ENCODE measurements at places on chromosomes 5 and 9.

DNA sequence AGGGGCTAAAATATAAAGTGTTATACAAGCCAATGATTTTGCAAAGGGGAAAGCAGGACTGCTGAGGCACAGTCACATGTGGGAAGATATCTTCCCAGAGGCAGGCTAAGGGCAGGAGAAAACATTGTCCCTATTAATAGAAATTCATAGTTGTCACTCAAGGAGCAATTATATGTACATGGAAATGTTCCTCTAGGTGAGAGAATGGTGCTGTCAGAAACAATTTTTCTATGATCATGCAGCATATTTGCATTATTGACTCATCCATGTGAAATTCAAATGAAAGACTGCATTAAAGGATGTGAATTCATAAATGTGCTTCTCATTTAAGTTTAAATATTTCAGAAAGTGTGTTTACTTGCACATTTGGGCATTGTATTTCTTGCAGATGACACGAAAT, 775.9 kb upstream of the CDH9 start:
- DNase-seq = peak; percentile 6

DNA sequence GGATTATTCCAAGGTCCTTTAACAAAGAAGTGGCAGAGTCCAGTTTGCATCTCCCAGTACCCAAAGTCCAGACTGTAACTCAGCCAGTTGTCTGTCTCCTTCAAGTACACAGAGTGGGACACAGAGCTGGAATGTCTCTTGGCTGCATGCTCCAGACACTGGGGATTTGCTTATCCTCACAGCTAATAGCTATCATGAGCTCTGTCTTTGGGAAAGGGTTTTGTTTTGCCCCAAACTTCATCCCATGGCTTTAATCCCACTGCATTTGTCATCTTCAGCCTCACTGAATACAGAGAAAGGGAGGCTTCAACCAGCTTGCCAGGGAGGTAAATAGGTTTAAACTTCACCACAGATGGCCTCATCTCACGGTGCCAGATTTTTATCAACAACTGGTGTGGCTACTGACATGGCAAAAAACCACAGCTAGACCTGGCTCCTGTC, 412.2 kb upstream of the SLC24A2 start:
- DNase-seq = no peak

DNA sequence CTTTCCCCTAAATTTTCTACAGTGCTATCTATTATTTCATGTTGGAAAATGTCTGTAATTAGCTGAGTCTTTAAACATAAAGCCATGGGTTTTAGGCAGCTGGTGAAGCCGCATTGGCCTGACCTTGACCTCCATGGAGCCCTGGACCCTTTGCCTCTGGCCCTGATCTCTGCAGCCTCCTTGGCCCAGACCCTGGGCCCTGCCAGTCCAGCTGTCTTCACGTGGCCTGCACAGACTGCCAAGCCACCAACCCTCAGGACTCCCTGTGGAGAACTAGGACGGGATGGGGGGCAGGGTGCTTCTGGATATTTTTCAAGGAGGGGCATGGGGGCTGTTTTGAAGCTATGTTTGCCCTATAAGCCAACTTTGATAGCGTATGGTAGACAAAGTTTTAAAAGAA, 29.8 kb upstream of the PPARGC1B start:
- no peak for DNase-seq

DNA sequence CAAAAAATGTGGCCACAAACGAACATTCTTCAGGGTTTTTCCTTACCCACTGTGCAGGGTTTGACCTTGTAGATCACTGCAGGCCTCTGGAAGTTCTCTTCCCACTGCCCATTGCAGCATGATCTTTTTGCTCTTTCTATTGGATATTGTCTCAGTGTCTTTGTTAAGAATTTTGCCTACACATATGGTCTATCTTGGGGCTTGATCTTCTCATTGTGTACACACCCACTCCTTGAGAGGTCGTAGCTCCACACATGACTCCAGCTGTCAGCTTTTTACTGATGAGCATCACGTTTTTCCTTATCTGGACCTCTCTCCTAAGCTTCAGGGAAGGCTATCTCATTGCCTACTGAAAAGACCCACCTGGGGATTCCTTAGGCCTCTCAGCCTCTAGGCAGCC, 3.0 kb upstream of the GLRX start:
- no peak for DNase-seq

DNA sequence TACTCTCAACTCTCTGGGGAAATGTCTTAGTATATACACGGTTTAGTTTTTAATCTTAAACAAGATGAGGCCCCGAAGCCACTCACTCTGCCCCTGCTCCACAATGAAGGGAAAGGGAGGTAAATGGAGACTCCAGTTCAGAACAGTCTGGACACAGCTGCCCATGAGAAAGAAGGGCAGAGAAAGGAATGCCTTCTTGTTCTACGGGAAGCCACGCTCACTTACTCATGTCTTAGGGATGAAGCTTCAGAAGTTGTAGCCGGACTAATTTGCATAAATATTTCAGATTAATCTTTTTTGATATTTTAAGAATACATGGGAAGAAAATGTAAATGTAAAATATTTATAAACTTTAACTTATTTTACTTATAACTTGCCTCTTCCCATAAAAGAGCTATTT, 94.0 kb downstream of the COL23A1 start:
- no peak for DNase-seq

GRCh38 chr9:20579524-20580314, 42.6 kb downstream of the MLLT3 start:
- DNase-seq = peak; percentile 34

- no peak for DNase-seq
Observed at GRCh38 chr5:168215646-168216045, 75.8 kb upstream of the WWC1 start.

- no peak for DNase-seq
Observed at GRCh38 chr5:118042076-118042475, 946.3 kb downstream of the DTWD2 start.

DNA sequence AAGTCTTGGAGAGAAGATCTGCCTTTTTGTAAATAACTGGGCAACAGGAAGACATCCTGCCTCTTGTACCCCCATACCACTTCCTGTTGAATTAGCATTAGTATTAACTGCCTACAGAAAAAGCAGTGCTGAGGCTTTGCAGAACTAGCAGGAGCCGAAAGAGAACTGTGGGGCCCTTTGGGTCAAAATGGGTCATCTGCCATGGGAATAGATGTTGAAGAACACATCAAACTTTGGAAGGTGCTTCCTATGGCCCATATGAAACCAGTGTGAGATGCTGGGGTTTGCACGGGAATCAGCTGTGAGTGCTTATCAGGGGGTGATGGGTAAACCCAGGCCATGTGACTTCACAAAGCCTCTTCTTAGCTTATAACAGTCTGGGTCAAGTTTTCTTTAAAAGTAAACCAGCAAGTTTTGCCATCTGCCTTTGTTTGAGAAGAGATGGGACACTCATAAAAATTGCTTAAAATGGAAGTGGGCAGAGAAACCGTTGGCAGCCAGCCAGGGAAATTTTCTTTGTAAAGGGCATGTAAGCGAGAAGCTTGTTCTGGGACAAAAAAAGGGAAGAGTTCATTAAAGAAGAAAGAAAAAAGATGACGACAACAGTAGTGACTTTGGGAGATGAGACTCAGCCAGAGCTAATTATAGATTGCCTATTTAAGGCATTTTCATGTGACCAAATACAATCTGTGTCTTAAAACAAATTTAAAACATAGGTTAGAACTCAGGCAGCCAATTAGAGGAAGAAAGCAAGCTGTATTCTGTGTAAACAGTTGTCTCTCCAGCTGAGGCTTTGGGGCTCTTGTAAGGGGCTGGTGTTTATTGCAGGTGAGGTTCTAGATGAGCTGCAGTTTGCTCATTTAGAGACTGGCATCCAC, 4.4 kb downstream of the SLC25A25 start:
- peak; percentile 54 for DNase-seq

GRCh38 chr5:14588758-14589543, 7.4 kb downstream of the OTULINL start:
- DNase-seq = no peak

DNA sequence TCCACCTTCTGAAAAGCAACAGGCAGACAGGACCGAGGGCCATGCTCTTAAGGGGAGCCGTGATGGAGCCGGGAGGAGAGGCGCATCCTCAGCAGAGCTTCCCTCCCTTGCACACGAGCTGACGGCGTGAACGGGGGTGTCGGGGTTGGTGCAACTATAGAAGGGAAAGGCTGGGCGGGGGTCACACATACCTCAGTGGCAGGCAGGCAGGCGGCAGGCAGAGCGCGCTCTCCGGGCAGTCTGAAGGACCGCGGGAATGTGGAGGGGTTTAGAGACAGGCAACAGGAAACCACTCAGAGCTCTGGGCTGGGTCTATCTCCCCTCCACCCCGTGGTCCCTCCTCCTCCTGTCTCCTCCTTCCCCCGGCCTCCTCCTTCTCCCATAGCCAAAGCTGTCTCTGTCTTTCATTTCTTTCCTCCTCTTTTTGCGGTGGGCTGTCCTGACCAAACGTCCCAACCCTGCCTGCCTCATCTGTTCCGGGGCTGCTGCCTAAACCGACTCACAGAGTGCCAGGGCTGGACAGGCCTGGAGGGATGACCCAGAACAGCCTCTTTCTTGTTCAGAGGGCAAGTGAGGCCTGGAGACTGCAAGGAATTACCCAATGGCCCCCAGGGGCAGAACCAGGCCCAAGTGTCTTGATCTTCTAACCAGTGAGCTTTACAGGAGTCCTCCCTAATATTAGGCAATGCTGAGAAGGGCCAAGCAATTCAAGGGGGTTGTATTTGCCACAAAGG, at the start of gene SPARC:
Gene SPARC (minus strand): TSS at position 242 of the 734 bp plus-strand sequence. CDS start 10,727 bp downstream, outside the sequence.
- DNase-seq = peak; percentile 63

DNA sequence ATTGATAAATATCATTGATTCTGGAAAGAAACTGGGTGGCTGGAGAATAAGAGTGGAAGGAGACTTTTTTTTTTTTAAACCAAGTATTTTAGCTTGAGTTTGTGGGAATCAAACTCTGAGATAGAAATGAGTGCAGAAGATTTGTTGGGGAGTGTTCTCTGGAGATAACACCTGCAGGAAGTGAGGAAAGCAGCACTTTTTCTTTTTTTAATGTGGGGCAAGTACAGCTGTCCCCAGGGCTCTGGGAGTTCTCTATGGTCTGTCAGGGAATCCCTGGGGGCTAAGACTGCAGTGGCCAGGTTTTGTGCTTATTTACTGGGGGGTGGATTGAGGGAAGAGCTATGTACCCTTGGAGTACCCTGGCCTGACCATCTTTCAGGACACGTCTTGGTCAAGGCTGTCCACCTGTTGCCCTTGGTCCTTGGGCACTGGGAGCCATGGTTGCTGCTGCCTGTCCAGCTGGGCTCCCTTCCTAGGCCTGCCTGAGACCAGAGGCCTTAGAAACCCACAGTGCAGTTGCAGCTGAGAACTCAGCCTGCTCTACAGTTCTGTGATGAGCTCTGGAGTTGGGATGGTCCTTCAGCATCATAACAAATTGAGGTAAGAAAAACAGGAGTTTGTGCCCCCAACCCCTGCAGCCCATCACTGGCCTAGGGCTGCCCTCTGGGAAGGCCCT, 85.8 kb downstream of the PHAX start:
- no peak for DNase-seq

DNA sequence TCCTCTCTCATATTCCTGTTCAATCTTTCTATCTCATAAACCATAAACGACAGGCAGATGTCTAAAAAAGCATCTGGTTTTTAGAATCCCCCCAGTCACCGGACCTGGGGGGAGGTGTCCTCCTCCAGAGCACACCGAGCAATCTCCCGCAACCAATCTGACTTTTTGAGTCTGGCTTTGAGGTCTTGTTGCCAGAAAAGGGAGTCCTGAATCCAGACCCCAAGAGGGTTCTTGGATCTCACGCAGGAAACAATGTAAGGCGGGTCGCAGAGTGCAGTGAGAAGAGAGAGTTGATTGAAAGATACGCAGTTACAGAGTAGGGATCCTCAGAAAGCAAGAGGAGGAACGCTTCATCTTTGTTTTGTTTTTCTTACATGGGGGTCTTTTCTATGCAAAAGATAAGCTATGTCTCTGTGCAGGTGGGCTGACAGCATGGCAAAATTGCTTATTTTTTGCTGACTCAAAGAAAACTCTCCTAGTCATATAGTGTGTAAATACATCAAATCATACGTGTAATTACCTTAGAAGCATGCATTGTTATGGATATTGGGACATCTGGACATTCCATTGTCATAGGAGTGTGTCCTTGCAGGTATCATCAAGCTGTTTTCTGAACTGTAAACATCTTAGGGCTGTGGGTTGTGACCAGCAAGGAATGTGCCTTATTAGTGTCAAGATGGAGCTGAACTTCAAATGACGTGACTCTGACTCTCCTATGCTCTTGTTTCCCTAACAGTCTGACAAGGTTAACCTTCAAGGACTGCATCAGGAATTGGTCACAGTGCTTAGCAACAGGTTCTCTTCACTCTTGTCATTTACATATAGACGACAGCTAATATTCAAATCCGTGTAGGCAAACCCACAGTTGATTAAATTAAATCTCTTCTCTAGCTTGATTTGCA, 159.3 kb upstream of the DAPK1 start:
- no peak for DNase-seq

GRCh38 chr9:125758986-125759763, 12.0 kb downstream of the PBX3 start:
- DNase-seq = no peak

DNA sequence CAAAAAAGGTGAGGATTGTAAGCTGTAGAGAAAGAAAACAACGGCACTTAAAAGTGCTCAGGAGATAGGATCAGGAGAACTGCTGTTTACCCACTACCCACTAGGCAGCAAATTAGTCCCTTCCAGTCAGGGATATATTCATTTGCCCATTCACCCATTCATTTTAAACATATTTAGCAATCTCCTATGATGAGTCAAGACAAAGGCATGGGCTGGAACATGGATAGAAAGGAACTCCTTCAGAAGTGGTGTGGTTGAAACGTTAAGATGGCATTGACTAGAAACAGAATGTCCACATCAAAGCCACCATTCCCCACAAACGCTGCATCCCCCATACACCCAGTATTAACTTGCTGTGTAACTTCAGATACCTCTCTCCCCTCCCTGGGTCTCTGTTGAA, 225.7 kb downstream of the ASTN2 start:
- peak; percentile 26 for DNase-seq

DNA sequence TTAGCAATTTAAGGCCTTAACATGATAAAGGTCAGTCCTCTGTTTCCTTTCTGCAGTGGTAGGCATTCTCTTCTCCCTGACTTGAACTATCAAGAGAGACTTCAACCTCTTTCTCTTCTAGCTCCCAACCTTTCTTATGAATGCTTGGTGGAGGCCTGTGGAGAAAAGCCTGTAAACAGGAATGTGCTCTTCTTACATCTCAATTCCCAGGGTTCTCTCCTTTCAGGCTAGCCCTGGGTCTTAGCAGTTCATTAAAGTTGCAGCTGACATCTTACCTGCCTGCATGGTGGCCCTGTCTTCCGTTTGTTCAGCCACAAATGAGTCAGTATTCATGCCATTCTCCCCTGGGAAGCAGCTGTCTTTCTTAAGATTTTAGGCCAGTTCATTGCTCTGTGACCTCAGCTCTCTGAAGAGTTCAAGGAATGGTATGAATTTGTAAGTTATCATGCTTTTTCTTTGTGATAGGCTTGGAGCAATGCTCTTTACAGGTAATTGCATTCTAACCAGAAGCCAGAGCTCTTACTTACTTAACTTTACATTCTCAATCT, 77.8 kb downstream of the ADCY2 start:
- DNase-seq = no peak

DNA sequence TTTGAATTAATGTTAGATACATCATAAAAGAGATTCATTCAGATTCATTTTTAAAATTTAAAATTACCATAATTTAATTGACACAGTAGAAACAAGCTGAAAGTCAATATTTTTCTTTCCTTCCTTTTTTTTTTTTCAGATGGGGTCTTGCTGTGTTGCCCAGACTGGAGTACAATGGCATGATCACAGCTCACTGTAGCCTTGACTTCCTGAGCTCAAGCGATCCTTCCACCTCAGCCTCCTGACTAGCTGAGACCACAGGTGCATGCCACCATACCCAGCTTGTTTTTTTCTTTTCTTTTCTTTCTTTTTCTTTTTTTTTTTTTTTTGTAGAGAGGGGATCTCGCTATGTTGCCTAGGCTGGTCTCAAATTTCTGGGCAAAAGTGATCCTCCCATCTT, 131.6 kb upstream of the TBCA start:
- DNase-seq = no peak

Measured in epithelial cell of esophagus (primary cell).